Activated CD8-positive, alpha-beta memory T cell treated with anti-CD3 and anti-CD28 coated beads for 1 hour (primary cell): ENCODE measurements at places on chromosomes 1 and 21.

DNA sequence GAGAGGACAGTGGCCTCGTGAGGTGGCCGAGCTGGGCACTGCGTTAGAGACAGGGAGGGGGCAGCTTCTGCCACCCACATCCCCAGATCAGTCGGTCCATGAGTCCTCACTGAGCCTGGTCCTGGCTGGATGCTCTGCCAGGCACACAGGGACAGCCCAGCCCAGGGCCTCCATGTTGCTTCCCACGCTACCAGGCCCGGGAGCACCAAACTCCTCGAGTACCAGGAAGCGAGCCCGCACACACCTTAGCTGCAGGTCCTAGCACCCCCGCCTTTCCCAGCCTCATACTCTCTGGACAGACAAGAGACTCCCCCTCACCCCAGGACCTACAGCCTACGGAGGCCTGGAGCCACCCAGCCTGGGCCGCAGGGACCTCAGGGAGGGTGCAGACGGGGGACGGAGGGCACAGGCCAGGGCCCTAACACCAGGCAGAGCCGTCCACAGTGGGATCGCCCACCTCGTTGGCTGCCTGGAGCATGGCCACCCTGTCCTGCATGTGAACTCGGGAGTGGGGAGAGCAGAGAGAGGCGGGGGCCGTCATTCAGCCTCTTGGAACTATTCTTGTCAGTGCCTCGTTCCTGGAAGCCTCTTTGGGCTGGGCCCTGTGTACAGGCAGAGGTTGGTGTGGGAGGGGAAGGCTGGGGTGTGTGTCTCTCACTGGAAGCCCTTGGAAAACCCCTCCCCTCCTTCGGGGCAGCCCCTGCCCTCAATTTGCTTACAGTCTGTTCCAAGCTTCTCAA lies 90.9 kb upstream of the RUNX3 start:
- no peak for DNase-seq

- DNase-seq, result no peak
Observed at GRCh38 chr1:61093525-61094137, 11.3 kb downstream of the NFIA start.

- no peak for DNase-seq
Observed at GRCh38 chr21:42151148-42151947, 67.6 kb upstream of the ABCG1 start.

- DNase-seq, result no peak
Observed at GRCh38 chr1:185694081-185694480, 40.1 kb upstream of the HMCN1 start.

DNA sequence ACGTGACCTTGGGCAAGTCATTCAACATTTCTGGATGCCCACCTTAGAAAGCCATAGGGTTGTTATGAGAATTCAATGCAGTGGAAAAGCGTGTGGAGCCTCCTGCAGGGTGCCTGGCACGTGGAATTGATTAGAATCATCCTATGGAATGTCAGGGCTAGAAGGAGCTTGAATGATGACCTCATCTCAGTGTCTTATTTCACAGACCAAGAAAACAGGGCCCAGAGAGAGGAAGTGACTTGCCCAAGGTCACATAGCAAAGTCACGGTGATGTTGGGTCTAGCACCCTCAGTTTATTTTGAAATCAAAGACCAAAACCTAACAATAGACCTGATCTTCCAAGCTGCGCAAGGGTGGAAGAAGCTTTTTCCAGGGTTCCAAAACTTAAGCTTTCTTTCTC lies 6.0 kb downstream of the TRABD2B start:
- no peak for DNase-seq

- DNase-seq, result no peak
Observed at GRCh38 chr21:37072274-37072987, 440 bp downstream of the PIGP start.

- DNase-seq, result peak; percentile 67
Observed at GRCh38 chr1:155000726-155001424, 1.7 kb upstream of the ZBTB7B start.

DNA sequence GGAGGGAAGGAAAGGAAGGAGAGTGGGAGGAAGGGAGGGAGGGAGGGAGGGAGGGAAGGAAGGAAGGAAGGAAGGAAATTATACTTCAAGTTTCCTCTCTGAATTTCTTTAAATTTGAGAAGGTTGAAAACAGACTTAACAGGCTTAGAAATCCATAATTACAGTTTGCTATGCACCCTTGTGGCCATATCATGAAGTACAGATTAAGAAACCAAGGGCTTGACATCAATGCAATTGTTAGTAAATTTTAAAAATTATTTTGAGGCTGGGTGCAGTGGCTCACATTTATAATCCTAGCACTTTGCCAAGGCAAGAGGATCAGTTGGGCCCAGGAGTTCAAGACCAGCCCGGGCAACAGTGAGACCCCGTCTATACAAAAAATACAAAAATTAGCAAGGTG lies 14.4 kb downstream of the ANP32E start:
- DNase-seq, result no peak

DNA sequence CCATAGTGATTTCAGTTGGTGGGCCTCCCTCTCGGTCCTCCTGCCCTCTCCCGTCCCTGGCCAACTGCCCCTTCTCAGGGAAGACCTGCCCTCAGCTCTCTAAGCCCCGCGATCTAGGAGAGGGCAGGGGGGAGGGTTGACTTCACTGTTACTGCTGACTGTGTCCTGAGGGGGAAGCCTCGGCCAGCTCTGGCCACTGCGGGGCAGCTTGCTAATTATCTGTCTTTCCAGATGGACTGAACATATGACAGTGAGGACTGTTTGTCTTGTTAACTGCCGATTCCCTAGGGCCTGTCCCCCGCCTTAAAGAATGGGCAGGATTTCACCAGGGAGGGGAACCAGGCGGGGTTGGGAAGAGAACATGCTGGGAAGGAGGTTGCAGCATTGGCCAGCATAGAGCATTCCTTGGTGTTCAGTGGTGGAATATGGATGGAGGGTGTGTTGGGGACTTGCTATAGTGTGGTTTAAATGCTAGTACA lies 22.9 kb downstream of the NIPAL3 start:
- DNase-seq, result no peak

GRCh38 chr1:186871784-186872183 lies 43.0 kb downstream of the PLA2G4A start:
- no peak for DNase-seq

- no peak for DNase-seq
Observed at GRCh38 chr1:184387069-184387475, 243 bp downstream of the C1orf21 start.

- DNase-seq, result no peak
Observed at GRCh38 chr1:145983960-145984830, 12.2 kb downstream of the TXNIP start.

DNA sequence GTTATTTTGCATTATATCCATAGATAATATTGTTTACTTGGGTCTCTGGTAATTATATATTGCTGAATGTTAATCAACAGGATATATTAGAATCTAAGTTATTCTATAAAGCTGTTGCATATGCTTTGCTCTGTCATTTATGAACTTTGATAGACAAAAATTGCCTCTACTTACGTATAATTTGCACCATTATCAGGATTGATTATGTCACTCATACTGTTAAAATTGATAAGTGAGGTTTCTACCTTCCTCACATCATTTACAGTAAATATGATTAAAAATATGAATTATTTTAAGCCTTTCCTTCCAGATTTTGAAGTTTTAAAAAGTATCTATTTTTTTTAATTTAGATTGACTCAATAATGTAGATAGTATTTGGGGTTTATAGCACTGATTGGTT lies 1540.4 kb upstream of the PRMT6 start:
- DNase-seq, result no peak

DNA sequence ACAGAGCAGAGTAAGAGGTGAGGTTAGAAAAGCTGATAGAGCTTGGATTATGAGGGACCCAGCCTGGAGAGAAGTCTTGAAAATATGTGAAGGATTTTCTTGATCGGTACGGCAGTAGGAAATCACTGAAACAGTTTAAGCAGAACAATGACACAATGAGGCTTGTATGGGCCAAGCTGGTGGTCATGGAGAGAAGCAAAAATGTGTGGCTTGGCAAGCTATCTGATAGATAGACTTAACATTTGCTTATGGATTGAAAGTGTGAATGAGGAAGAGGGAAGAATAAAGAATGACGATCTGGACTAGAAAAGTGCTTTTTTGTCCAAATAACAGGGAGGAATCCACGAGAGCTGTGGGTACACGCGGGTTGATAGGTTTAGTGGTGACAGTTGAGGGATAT lies 15.4 kb upstream of the XPR1 start:
- DNase-seq, result no peak

- no peak for DNase-seq
Observed at GRCh38 chr1:84771895-84772294, 81.6 kb upstream of the SSX2IP start.

DNA sequence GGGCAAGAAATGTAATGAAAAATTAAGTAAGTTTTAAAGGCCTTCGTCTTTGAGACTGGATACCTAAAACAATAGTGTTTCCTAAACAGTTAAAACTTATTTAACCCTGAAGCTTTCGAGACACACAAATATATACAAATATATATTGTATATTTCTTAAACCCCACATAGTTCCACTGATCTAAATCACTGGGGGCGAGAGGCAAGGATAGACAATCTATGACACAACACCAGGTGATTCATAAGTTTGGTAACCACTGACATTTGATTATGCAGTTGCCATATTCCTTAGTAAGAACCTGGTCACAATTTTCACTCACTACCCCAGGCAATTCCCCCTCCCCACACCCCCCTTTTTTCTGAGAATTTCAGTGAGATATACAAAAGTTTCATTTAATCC lies 55.3 kb upstream of the BOLA1 start:
- no peak for DNase-seq

DNA sequence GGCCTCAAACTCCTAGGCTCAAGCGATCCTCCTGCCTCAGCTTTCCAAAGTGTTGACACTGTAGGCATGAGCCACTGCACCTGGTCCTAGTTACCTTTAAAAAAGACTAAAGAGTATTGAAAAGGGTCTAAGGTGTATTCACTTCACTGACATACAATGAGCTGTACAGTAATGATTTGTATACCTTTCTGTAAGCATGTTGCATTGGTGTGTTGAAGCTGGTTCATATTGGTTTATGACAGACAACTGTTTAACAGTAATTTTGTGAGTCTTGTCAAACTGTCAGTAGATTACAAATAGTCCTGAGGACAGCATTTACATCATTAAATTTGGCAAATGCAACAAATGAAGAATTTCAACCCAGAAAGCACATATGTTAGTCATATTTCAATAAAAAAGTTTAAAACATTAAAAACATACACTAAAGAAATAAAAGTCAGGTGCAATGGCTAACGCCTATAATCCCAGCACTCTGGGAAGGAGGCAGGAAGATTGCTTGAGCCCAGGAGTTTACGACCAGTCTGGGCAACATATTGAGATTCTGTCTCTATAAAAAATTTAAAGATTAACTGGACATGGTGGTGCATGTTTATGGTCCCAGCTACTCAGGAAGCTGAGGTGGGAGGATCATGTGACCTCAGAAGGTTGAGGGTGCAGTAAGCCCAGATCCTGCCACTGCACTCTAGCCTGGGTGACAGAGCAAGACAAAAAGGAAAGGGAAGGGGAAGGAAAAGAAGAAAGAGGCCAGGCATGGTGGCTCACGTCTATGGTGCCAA lies 88.3 kb upstream of the HP1BP3 start:
- no peak for DNase-seq

DNA sequence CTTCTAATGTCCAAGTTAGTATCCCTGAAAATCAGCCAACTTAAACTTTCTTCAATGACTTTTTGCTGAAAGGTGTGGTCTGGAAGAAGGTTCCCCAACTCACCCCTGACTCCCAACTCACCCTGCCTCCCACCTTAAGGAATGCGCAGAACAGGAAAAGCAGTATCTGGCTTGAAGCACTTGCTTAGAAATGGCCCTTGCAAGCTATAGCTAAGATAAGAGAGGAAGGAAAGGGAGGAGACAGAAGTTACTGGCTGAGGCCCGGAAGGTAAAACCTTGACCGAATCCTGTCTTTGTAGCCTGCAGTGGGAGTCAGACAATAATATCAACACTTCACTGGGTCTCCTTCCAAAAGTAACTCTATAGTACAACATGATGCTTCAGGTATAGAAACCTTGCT lies 2.9 kb downstream of the CYYR1 start:
- DNase-seq, result no peak

GRCh38 chr1:171988243-171988885 lies 147.1 kb downstream of the DNM3 start:
- no peak for DNase-seq

- DNase-seq, result no peak
Observed at GRCh38 chr1:204818998-204819397, 51.7 kb upstream of the NFASC start.

- DNase-seq, result no peak
Observed at GRCh38 chr21:45867041-45867666, 114.4 kb upstream of the COL6A1 start.

DNA sequence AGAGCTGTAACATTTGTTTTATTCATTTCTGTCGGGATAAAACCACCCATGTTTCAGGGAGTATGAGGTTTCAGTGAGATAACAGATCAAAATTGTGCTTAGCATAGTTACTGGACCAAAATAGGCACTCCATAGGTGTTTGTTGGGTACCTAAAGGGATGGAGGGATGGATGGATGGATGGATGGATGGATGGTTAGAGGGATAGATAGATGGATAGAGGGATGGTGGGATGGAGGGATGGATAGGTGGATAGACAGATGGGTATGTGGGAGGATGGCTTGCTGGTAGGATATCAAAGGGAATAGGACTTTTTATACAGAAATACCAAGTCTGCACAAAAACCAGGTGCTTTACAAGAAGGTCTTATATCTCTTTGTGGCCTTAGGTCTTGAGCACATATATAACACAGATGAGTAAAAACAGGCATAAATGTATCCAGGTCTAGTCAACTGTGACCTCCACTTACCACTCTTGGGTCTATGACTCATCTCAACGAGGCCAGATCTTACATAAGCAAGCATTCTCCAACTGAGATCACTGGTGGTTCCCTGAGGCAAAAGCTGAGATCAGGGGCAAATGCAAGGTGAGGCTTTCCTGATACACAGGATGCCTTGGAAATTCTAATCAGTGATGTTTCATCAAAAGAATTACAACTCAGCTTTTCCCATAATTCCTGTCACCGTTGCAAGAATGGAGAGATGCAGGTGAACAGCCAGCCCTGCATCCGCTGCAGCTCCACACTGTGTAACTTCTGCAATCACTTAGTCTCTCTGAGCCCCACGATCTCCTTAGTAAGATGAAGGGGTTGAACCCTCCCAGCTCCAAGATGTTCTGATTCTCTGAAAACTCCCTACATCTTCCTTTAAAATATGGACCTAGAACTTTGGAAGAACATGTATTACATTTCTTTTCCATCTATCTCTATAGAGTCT lies 32.0 kb downstream of the PTAFR start:
- DNase-seq, result no peak

GRCh38 chr1:160539990-160540858 lies 17.2 kb upstream of the SLAMF6 start:
- no peak for DNase-seq

- DNase-seq, result no peak
Observed at GRCh38 chr1:245105042-245105441, 49.7 kb upstream of the KIF26B start.

DNA sequence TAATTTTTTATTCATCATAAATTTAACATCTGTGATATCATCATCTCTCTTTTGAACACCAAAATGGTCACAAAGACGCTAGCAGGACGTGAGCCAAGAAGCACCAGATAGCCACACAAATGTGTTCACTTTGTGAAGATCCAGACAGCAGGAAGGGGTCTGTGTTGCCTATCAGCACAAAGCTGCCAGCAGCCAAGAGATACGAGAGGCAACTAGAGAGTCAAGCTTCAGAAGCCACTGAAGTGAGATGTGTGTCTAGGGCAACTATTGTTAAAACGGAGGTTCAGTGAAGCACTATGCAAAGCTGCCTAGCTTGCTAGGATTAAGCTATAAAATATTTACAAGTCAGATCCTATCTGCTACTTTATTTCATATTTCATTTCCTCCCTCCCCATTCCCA lies 45.3 kb downstream of the NDC1 start:
- DNase-seq, result no peak

GRCh38 chr1:181112071-181112929 lies 23.8 kb downstream of the IER5 start:
- no peak for DNase-seq
